ENCODE measurements at places on chromosomes 16 and 17. TPM values are rescaled to one million over a fixed set of nuclear protein-coding genes. Genes with fewer than 3 reads are reported as not detected.

The ITPRIPL2 gene
- total RNA-seq, result 26.1 TPM

GRCh38 chr16:53297477-53297876 is 136.8 kb upstream of the RBL2 start:
- DNase-seq, result no peak

GRCh38 chr17:37118366-37119137 is 169.8 kb downstream of the AATF start:
- no peak for DNase-seq

DNA sequence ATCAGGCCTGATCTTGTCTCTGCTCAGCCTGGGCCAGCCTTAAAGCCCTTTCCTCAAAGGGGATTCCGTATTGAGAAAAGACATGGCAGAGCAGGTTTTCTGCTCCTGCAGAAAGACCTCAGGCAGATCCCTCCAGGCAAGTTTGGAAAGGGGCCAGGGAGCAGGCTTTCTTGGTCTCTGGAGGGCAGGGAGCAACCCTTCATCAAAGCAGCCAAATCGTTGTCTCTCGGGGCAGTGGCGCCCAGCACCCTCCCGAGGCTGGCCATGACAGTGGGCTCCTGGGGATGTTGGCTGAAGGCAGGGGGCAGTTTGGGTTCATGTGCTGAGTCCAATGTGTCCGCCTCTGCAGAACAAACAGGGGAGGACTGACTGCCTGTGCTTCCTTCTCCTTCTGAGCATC is 168.4 kb upstream of the WSCD1 start:
- no peak for DNase-seq

DNA sequence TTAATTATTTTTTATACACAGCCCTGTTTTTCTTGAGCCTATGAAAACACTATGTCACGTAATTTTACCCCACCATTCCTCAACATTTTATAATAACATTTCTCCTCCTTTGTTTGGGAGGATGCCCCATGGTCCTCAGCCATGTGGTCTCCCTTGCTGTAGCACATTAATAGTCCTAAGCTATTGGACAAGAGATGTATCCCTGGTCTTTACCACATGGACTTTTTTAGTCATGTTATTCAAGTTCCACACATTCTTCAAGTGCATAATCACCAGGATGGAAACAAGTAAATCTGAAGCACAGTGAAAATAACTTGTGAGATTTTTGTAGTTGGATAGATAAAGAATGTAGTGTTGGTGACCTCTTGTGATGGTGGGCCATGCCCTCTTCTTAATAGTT is 2.0 kb upstream of the KRTAP2-3 start:
- DNase-seq, result peak; percentile 84

DNA sequence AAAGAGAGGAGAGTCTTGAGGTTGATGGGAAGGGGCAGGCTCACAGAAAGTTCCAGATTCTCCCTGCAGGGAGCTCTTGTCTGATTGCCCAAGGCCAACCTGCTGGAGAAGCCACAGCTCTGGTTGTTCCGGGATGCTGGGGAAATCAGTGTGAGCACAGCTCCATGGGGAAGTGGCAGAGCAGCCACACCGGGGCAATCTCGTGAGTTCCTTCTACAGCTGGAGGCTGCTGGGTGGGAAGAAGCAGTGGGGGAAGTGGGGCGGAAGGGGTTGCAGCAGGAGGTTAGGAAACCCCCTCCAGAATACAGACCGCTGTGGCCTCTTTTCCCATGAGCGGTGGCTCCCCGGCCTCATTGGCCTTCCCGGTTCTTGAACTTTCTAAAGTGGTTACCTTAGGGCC is 34.0 kb downstream of the KIAA0513 start:
- DNase-seq, result no peak

DNA sequence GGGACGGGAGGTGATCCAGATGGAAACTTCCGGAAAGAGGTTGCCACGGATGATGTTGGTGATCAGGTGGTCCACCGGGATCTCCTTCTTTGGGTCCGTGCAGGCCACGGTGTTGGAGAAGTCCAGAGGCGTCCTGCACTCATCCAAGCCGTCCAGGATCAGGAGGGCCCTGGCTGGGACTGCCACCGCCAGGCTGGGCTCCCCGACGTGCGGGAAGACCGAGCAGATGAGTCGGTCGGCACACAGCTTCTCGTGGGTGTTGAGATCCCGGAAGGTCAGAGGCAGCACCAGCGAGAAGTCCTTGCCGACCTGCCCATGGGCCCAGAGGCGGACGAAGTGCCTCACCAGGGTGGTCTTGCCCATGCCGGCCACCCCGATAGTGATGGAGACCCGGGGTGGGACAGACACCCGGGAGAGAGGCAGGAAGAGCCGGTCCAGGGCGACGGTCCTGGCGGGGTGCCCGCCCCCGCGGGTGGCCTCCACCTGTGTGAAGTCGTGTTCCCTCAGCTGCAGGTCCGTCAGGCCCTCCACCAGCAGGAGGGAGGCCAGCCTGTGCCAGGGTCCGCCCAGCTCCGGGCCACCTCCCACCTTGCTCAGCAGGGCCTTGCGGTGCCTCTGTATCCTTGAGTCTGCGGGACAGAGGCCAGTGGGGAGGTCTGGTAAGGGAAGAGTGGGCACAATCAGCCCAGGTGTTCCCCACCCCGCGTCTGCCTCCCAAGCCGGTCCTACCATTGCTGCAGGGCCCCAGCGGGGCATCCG is 12.9 kb downstream of the NLRC3 start:
- DNase-seq, result no peak

- no peak for DNase-seq
Measured at GRCh38 chr17:73939806-73940205, 263.7 kb upstream of the RPL38 start.

DNA sequence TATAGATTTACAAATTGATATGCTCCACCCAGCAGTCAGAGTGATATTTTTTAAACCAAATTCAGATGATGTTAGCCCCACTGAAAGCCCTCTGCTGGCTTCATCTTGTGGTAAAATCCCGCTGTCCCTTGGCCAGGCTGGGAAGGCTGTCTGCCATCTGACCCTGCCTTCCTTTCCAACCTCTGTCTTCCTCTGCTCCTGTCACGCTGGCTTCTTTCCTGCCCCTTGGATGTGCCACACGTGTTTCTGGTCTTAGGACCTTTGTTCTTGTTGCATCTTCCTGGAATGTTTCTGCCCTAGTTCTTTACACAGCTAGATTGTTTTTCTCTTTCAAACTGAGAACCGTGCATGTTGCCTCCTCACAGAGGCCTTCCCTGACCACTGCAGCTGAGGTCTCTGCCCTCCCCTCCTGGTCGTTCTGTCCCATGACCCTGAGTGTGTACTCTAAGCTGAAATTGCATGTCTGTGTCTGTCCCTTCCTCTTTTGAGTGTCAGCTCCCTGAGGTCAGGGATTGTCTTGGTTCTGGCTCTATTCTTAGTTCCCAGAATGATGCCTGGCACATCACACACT is 11.4 kb downstream of the NT5M start:
- no peak for DNase-seq

- DNase-seq, result no peak
Measured at GRCh38 chr16:69260019-69260418, 51.1 kb upstream of the VPS4A start.

The ATP2A3 gene
- 3.3 TPM for total RNA-seq

The DPEP3 gene
- not detected for total RNA-seq

The MYO1C gene
- total RNA-seq, result 122 TPM

The MFAP4 gene
- total RNA-seq, result 15.7 TPM

The IL34 gene
- 20.0 TPM for total RNA-seq

- DNase-seq, result no peak
Measured at GRCh38 chr17:49925921-49926320, 43.1 kb upstream of the DLX4 start.

DNA sequence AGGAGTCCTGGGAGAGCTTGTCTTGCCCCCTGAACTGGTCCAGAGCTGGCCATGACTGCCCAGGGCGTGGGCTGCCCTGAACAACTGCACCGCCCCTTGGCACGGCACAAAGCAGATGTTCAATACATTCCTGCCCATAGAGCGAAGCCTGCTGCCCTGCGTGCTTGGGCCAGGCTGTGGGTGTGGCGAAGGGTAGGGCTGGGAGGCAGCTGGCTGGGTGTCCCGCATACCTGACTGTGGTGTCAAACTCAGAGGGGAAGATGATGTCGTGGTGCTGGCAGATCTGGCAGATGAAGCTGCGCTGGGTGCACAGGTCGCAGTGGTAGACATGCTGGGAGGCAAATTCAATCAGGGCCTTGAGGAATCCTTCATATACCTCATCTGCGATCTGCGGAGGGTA is 124.2 kb upstream of the SMURF2 start:
- peak; percentile 93 for DNase-seq

DNA sequence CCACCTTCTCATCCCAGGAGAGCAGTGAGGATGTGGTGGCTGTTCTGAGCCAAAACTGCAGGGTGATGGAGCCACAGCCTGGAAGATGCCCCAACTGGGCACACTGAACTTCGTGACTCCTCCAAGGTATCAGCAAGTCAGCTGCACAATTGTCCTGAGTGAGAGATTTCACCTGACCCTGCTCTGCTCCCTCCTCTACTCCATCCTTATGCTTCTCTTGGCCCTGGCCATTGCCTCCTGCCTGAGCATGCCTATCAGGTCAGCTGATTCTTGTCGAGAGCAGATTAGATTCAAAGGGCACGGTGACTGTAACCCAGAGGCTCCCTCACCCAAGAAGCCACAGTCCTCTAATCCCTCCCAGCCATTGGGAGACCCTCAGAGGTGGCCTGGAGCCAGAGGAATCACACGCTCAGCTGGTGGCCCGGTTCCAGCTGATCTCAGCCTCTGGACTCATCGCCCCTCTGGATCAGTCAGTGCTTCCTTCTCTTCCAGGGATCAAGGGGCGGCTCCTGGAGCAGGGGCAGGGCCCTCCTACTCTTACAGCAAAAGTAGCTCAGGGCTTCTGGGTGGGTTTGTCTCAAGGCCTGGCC is 7.0 kb upstream of the CYB561 start:
- DNase-seq, result no peak

The NPIPB13 gene
- total RNA-seq, result 2.4 TPM

The KRT25 gene
- total RNA-seq, result not detected

DNA sequence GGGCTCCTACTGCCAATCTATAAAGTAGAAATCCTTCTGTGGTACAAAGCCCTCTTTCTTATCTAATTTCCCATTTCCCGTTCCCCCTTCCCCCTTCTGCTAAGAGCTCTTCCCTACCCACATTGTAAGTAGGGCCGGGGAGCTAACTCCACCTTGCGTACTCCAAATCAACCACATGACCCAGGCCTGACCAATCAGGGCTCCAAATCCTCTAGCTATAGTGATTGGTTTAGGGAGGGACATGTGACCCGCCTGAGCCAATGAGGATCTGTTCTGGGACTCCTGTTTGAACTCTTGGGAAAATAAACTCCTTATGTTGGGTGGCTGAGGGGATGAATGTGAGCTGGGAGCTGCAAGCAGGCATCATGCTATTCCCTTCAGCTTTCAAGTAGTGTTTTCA is 40.9 kb upstream of the MEOX1 start:
- DNase-seq, result no peak

GRCh38 chr17:1234455-1234854 is 35.8 kb upstream of the BHLHA9 start:
- DNase-seq, result peak; percentile 80

- peak; percentile 69 for DNase-seq
Measured at GRCh38 chr17:39143552-39144093, 7.8 kb downstream of the PLXDC1 start.

- DNase-seq, result no peak
Measured at GRCh38 chr17:43220511-43221125, 7.8 kb downstream of the CCDC200 start.

DNA sequence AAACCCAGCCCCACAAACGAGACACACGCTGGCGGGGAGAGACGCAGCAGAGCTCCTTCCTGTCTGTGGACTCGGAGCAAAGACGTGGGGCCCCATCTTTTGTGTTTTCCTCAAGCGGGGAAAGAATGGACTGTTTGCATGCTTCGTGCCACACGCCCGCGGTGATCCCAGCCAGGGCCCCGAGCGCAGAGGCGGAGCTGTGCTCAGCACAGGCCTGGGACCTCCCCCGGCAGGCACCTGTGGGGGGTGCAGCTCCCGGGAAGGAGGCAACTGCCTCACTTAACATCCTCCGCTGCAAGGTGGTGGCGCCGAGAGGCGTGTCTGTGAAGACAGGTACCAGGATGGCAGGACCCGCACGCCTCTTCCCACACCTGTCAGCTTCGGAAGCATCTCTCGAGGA is 19.1 kb downstream of the TRARG1 start:
- DNase-seq, result no peak

DNA sequence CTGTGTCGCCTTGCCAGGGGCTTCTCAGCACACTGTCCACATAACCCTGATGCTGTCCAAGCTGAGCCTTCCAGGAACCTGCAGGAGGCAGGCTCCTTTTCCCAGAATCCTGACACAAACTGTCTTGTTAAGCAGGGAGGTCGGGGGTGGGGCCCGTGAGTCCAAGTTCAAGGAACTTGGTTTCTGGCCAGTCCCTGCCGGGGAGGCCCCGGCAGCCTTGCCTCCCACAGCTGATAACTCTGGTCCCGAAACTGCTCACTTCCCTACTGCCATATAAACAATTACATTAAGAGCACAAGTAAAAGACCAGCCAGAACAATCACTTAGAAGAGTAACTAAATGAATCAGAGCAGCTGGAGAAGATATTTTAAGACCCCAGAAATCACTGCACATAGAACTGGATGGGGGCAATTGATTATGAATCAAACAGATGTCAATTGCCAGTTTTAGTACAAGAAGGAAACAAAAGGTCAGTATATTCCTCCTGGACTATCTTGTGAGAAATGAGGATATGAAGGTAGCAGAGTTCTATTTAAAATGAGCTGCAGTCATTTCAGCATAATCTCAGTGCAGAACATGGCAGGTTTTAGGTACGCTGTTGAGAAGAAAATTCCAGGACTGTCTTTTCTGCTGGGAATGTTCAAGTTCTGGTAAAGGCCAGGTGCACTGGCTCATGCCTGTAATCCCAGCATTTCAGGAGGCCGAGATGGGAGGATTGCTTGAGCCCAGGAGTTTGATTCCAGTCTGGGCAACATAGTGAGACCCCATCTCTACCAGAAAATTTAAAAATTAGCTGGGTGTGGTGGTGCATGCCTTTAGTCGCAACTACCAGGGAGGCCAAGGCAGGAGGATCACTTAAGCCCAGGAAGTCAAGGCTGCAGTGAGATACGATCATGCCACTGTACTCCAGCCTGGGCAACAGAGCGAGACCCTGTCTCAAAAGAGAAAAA is 169.8 kb downstream of the PITPNC1 start:
- DNase-seq, result peak; percentile 26

DNA sequence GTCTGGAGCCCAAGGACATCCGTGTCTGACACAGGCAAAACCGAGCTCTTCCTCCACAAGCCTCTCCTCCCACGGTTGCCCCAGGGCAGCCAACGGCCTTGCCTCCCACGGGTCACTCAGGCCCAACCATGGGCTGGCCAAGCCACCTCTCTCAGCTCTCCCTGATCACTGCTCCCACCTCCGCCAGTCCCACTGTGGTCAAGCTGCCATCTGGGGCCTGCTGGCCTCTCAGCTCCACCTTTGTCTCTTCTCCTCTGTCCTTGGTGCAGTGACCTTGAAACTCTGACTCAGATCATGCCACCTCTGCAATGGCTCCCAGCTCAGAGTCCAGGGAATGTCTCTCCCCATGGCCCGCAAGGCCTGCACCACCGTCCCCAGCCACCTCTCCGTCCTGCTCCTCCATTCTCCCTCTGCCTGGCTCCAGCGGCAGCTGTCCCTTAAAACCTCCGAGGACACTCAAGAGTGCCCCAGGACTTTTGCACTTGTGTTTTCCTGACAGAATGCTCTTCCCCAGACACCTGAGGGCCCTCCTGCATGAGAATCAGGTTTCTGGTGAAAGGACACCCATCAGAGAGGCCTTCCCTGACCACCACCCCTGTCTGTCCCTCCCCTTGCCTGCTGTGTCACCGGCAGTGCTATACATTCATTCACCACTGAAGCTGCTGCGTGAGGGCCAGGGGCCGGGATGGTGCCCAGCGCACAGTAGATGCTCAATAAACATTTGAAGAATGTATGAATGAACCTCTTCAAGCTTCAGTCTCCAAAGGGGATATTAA is 19.3 kb downstream of the PEMT start:
- no peak for DNase-seq

The CEP112 gene
- 35.3 TPM for total RNA-seq
